Left lobe of liver (tissue), 2 donors: ENCODE measurements at places on chromosomes 2 and 18. TPM values are rescaled to one million over a fixed set of nuclear protein-coding genes. Genes with fewer than 3 reads are reported as not detected.

The CYBRD1 gene
- total RNA-seq, result 12.5 TPM

The IL37 gene
- not detected for total RNA-seq

The OSBPL1A gene
- total RNA-seq, result 5.5 TPM

The IMPA2 gene
- total RNA-seq, result 51.3 TPM

The GAL3ST2 gene
- total RNA-seq, result 0.55 TPM

The ARHGEF33 gene
- 0.10 TPM for total RNA-seq

The GKN1 gene
- total RNA-seq, result not detected

The SERPINB4 gene
- total RNA-seq, result not detected

GRCh38 chr2:112794841-112795240, 10.5 kb upstream of the IL1A start:
- no peak for DNase-seq

GRCh38 chr2:23592898-23593751, 208.1 kb downstream of the KLHL29 start:
- DNase-seq, result no peak

GRCh38 chr2:182706751-182707150, 9.3 kb upstream of the DNAJC10 start:
- no peak for DNase-seq

- DNase-seq, result peak; percentile 28
These were observed 34.7 kb upstream of the GPR17 start for GRCh38 chr2:127611076-127611925.

DNA sequence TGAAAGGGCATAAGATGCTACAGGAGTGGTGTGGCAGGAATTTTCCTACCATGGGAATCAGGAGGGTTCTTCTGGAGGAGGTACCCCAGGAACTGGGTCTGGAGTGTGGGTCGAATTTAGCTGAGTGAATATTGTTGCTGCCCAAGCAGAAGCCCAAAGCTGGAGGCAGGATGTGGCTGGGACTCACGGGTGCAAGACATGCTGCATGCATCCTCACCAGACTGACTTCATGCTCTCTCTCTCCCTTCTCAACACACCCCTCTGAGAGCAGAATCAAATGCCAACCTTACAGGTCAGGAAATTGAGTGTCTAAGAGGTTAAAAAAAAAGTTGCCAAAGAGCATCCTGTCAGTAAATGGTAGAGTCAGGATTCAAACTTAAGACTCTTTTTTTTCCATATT, 78.8 kb upstream of the TTC39C start:
- no peak for DNase-seq

DNA sequence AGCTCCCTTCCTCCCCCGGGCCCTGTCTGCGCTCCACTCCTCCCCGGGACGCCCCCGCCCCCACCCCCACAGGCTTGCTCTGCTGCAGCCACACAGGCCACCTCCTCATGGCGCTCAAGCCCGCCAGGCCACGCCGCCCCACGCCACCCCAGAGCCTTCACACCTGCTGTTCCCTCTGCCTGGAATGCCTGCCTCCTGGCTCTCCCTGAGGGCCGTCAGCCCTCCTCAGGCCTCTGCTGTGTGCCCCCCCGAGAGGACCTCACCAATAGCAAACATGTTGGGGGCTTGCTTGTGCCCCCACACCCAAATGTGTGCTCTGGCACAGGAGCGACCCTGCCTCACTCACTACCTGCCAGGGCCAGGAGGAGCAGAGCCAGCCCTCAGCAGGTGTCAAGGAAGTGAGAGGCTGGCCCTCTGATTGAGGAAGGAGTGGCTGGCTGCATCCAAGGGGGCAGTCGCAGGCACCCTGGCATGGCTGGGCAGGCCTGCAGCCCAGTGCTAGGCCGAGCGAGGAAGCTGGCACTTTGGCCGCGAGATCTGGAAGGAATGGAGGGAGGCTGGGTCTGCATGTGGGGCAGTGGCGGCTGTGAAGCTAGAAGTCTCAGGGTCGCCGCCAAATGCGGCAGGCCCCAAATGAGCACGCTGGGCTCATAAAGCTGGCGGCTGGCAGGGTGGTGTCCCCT, 86.5 kb downstream of the INHBB start:
- peak; percentile 34 for DNase-seq

DNA sequence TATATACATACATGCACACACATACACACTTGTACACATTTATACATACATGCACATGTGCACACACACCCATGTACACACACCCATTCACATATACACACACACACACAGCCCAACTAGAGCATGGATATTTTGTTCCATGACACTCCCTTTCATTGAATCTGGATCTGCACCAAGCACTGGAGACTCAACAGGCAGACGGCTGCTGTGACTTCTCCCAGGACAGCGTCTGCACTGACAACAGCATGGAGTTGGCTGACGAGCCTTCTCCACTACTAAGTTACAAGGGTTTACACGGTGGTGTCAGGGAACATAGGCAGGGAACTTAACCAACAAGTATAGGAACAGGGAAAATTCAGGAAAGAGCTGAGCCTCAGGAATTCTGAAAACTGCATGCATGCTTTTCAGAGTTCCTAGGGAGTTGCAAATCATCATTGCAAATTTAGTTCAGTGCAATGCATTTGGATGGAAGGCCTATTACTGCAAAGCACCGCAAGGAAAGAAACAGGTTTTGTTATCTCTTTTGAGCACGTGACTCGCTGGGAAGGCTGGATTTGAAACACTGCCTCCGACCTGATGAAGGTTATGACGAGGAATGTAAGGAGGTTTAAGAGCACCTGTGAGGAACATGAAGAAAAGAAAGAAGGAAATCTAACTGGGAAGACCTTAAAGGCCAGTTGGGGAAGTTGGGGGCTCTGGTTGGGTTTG, 35.9 kb downstream of the TMEM18 start:
- DNase-seq, result no peak

DNA sequence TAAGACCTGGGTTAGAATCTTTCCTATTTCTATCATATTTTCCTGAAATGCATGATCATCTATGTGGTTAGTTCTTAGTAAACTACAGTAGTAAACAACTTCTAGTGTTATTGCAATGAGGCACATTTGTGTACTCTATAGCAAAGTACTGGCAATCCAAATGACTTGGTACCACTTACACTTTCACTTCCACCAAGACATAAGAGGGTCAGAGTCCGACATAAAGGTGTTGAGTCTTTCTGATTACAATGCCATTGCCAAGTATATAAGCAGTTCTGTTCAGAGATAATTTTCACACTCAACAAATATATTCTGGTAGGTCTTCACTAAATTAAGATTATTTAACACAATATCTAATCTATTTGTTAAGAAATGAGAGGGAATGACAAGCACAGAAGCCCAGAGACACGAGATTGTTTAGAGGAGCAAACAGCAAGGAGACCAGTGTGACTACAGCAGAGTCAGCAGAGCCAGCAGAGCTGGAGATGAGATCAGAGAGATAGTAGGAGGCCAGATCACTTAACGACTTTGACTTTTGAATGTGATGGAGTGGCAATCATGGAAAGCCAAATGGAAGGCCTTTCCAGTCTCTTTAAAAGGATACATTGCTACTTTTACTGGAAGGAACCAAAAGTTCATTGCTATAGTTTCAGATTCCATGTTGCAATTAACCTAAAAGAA, 27.5 kb downstream of the SOS1 start:
- DNase-seq, result no peak

GRCh38 chr2:288758-289361, 969 bp upstream of the ALKAL2 start:
- no peak for DNase-seq

DNA sequence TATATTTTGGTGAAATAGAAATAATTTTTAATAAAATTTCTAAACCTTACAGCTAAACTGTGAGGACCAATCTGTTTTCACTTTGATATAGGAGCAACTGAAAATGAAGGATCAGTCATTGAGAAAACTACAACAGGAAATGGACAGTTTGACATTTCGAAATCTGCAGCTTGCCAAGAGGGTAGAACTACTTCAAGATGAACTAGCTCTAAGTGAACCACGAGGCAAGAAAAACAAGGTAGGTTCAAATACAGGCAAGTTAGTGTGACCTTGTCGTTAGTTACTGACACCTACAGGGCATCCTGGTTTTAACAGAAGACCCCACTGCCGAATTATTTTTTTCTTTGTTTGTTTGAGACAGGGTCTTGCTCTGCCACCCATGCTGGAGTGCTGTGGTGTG, 75.5 kb upstream of the STON1 start:
- no peak for DNase-seq

- DNase-seq, result peak; percentile 65
These were observed 126.8 kb downstream of the CDC42EP3 start for GRCh38 chr2:37544591-37545031.

- DNase-seq, result no peak
These were observed 9.8 kb upstream of the ERBB4 start for GRCh38 chr2:212548455-212548819.

DNA sequence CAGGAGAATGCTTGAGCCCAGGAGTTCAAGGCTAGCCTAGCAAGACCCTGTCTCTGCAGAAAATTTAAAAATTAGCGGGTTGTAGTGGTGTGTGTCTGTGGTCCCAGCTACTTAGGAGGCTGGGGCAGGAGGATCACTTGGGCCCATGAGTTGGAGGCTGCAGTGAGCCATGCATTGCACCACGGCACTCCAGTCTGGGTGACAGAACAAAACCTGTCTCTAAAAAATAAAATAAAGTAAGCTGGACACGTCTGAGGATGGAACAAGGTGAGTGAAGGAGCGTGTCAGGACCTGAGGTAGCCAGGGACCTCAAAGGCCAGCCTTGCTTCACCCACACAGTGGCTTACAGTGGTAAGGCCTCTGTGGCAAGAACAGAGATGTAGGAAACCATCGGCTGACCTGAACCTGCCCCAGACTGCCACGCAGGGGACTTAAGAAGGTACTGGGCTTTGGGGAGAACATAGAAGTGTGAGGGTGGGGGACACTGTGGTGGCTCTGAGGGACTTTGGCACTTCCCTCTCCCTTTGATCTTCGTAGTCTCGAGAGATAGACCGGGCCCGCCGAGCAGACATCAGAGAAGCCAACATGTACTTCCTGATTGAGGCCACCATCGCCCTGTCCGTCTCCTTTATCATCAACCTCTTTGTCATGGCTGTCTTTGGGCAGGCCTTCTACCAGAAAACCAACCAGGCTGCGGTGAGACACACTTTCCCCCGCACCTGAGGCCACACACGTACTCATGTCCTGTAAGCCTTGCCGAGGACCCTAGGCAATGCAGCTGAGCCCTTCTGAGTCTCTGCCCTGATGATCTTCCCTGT, 7.5 kb downstream of the SLC11A1 start:
- DNase-seq, result no peak

DNA sequence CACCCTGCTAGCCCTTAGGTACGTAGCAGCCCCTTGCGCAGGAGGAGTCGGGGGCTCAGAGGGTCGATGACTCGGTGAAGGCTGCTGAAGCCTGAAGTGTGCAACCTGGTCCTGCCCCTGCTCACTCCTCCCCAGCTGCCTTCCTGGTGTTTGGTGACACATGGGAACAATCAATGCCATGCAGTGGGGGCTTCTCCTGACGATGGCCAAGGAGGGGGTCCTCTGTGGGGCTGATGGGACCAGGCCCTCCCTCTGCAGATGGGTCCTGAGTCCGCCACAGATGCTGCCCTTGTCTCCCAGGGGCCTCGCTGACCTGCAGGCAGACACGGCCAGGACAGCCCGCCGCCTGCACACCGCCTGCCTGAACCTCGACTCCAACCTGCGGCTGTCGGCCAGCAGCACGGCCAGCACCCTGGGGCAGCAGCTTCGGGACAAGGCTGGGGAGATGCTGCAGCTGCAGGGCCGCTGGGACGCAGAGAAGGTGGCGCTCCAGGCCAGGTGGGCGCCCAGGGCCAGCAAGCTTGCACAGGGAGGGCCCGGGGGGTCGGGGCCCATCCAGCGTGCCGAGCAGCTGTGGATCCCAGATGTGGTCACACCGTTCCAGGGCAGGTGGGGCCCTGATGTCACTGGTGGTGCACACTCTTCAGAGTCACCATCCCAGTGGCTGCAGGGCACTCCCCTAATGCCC, 24.6 kb downstream of the CROCC2 start:
- peak; percentile 37 for DNase-seq
